ENCODE measurements at places on chromosomes 16 and 17.

DNA sequence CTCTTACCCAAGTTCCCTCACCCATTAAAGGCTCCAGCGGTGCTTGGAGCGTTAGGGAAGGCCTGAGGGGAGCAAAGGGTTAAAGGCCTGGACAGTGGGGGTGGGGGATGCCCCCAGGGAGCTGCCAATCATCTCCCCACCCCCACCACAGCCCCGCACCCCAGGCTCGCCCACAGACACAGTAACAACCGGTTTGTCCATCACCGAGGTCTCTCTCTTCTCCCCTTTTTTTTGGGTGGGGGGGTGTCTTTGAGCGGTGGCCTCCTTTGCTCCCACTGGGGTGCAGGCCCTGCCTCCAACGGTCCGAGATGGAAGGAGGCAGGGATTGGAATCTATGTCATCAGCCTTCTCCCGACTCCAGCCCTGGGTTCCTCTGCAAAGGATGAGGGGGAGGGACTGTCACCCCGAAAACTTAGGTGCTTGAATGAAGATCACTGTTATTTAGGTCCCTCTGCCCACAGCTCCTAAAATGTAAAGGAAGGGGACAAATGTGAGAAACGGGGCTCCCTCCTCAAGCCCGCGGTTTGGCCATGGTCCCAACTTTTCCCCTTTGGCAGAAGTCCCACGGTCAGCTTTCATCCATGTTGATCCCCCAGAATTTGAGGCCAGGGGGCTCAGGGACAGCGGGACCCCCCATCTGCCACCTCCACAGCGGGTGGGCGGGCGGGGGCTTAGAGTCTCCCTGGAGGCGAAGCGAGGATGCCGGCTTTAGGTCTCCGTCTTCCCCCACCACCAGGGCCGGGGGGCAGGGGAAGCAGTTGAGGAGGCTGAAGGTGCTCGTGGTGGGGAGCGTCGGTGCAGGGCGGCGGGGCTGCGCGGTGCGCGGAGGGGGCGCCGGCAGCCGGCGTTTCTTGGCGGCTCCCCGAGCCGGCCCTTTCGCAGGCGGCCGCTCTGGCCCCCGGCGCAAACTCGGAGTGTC, 1.7 kb downstream of the EPOP start:
- DNase-seq: no peak

DNA sequence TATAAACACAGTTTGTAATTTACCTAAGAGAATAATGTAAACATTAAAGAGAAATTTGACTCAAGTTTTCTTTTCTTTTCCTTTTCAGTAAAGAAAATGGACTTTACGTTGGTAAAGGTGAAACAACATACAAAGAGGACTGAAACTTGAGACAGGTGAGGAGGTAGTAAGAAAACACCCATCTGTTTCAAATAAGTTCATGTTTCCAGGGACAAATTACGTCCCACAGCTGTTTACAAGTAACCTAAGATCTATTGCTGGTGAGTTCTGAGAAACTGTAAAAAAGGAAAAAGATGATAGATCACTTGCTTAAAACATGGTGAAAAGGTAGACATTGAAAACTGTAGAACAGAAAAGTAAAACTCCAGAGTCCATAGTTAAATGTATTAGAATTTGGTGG, 4.8 kb upstream of the ABCA5 start:
- no peak for DNase-seq

DNA sequence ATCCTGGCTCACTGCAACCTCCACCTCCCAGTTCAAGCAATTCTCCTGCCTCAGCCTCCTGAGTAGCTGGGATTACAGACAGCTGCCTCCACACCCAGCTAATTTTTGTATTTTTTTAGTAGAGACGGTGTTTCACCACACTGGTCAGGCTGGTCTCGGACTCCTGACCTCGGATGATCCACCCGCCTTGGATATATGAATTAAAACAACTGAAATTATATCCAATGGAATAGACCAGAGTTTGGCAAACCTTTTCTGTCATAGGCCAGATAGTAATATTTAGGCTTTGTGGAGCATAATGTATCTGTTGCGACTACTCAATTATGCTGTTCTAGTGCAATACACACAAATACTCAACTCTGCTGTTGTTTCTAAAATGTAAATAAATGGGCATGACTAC, 93.8 kb upstream of the NACA2 start:
- no peak for DNase-seq

DNA sequence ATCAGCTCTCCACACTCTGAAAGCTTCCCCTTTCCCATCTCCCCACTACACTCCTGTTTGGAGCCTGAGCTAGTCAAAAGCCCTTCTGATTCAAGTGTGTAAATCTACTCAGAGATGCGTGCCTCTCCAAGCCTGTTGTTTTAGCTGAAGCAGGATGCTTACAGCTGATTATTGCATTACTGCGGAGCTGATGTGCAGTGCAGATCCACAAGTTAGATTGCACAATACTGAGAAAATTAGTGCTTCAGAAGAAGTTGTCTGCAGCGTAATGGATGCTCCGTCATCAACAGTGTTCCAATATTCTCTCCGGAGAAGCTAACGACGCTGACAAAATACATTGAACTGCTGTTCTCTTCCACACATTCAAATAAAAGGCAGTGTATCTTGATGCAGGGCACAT, 44.8 kb upstream of the NLRP1 start:
- DNase-seq: no peak

DNA sequence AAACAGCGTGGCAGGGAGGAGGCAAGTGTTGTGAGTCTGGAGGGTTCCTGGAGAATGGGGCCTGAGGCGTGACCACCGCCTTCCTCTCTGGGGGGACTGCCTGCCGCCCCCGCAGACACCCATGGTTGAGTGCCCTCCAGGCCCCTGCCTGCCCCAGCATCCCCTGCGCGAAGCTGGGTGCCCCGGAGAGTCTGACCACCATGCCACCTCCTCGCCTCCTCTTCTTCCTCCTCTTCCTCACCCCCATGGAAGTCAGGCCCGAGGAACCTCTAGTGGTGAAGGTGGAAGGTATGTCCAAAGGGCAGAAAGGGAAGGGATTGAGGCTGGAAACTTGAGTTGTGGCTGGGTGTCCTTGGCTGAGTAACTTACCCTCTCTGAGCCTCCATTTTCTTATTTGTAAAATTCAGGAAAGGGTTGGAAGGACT, at the start of gene CD19:
Gene CD19, plus strand, starts transcription at position 171 of the 425 bp plus-strand sequence. Its CDS starts 30 bp downstream, at position 201.
- no peak for DNase-seq

DNA sequence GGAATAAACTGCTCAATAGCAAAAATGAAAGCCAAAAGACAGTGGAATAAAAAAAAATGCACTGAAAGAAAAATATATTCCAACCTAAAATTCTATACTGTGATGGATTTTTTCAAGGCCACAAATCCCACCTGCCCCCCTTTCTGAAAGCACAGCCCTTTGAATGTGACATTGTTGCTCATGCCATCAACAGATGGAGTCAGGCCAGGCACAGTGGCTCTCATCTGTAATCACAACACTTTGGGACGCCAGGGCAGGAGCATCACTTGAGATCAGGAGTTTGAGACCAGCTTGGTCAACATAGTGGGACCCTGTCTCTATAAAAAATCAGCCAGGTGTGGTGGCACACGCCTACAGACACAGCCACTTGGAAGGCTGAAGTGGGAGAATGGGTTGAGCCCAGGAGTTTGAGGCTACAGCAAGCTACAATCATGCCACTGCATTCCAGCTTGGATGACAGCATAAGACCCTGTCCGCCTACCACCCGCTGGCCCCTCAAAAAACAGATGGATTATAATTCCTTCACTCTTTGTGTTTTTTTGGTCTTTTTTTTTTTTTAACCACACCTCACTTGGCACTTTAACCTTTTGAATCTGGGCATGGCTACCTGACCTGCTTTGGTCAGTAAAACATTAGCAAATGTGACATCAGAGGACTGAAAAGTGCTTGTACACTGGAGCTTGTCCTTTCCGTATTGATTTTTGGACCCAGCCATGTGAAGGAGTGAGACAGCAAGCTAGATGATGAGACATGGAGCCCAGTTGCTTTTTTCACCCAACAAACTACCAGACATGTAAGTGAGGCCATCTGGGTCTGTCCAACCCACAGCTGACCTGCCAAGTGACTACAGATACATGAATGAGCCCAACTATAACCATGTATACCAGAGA, 36.3 kb downstream of the GLG1 start:
- no peak for DNase-seq

DNA sequence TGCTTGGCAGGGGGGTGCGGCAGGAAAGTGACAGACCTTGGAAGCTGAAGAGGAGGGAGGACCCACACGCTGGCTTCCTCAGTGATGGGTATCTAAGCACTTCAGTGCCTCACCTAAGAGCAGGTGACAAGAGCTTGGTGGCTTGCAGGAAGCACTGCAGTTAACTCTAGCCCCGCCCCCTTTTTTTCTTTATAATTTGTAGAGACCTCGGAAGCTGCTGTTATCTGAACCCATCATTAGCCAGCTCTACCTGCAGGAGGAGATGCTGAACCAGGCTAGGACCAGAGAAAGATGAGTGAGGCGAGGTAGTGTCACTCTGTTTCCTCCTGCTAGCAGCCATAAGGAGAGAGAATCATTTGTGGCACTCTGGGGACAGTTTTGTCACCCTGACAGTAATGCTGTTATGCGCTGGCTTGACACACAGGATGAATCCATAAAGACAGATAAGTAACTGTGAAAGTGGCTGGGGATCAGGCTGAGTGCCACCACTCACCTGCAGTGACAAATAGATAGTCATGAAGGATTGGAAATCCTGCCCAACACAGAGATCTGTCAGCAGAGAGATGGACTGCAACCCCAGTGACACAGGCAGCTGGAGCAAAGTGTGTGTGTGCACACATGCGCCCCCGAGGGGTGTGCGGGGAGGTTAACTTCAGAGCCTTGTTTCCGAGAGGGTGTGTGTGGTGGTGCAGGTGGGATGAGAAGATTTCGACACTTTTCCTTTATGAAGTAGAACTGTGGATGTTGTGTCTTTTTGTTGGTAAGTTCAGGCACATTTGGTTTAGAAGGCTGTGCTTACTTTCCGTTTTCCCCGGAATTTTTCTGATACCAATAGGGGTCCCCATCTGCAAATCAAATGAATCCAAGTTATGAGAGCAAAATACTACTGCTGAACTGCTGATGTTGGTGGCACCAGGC, 224.0 kb downstream of the IRX3 start:
- DNase-seq: no peak

DNA sequence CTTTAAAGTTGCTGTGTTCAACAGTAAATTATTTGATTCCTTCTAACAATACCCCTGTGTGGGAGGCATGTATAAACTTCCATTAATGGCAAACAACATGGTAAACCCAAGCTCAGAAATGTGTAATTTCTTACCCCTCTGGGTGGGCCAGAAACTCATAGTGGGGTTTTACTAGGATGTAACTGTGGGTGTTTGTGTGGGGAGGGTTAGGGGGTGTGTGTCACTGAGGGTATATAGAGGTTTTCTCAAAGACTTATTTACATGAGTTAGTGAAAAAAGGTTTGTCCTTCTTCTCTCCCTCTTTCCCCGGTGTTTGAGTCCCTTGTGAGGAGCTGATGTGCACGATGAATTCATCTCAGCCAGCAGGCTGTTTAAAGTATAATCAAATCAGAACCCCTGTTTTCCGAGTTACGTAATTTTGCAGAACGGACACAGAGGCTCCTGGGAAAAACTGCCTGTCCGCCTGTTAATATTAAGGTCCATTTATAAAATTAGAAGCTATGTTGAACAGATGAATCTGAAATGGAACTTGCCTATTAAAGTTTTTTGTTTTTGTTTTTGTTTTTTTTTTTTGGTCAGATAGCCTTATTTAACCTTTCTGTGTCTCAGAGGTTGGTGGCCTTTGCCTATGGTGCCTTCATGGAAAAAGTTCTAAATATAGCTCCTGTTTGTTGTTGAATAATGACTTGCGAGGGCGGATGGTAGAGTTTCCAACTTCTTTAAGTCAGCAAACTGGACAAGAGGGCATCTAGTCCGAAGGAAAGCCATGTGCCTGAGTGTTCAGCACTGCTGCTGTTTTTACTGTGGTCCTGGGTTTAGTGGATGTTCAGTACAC, 73.3 kb downstream of the MSI2 start:
- DNase-seq: no peak

- no peak for DNase-seq
These were observed 39.5 kb upstream of the ENPP7 start for GRCh38 chr17:79690988-79691836.

GRCh38 chr17:11205659-11206058, 35.4 kb upstream of the SHISA6 start:
- no peak for DNase-seq

GRCh38 chr16:23293016-23293415, 9.1 kb upstream of the SCNN1B start:
- no peak for DNase-seq

- peak; percentile 85 for DNase-seq
These were observed at the start of gene SMIM5 for GRCh38 chr17:75632863-75633485. Gene SMIM5 (plus strand): TSS chr17:75633434. CDS start chr17:75640202, 6,768 bp downstream.

DNA sequence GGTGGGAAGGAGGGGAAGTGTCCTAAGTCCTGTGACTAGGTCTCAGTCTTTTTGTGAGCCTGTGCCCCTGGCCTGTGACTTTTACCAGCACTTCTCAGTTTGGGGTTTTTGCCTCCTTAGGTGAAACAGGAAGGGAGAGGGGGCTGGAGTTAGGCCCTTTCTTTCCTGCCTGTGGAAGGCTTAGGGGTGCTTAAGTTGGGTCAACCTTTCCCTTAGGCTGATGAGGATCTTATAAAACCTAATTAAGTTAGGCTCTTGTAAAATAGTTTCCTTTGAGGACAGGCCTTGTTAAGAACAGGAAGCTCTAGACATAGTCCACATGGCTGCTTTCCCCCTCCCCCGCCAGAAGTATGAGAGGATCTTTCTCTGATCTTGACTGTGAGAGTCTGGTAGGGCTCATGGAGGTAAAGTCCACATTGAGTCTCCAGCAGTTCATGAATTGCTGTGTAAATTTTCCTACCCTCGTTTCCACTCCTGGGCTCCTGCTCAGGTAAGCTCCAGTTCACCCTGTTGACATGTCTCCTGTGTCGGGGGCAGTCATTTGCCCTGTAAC, 17.0 kb upstream of the DNASE1 start:
- peak; percentile 55 for DNase-seq

DNA sequence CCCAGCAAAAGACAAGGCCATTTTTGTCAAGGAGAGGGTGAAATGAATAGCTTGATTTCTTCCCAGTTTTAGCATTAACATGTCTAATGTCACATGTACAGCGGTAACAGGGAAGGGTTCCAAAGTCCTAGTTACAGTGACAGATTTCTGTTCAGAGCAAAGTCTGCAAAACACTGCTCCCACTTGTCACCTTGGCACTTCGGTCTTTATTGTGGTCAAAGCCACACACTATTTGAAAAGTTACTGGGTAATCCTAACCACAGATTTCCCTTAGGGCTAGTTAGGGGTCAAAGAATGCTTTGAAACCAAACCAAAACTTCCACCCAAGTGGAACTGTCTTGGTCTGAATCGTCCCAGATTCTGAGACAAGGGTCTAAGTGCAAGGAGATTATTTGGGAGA, 455.6 kb downstream of the HS3ST3B1 start:
- DNase-seq: no peak

GRCh38 chr16:68197250-68197649, 38.7 kb downstream of the ESRP2 start:
- peak; percentile 2 for DNase-seq

GRCh38 chr16:30030011-30030685, 923 bp downstream of the TLCD3B start:
- DNase-seq: no peak

DNA sequence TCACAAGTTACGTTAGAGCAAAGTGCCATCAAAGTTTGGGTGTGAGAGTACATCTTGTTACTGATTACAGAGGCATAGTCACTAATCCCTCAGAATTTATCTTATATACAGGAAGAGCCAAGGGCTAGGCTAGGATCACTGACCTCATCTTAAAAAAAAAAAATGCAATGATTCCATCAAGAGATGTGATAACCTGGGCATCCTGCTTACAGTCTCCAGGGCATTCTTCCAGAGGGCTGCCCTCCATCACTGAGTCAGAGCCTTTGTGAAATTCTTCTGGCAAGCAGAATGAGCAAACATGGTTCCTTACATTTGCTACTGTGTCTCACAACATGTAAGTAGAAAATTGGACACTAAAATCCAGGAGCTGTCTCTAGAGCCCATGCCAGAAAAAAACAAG, 410.6 kb downstream of the ZFHX3 start:
- DNase-seq: no peak

GRCh38 chr16:57798267-57798810, 4.0 kb downstream of the KIFC3 start:
- no peak for DNase-seq

All from cardiac muscle cell (in vitro differentiated cells and primary cell).